ENCODE measurements at places on chromosomes 12 and 14. TPM values are rescaled to one million over a fixed set of nuclear protein-coding genes. Genes with fewer than 3 reads are reported as not detected.

PRH1 gene
- total RNA-seq, result 40.0 TPM

RNASE12 gene
- total RNA-seq, result not detected

SLC10A1 gene
- total RNA-seq, result not detected

CLEC4C gene
- total RNA-seq, result not detected

SERPINA5 gene
- total RNA-seq, result 37.7 TPM

ARMH4 gene
- total RNA-seq, result 31.5 TPM

EIF2B1 gene
- total RNA-seq, result 46.8 TPM

TAS2R7 gene
- total RNA-seq, result not detected

RSRC2 gene
- total RNA-seq, result 131 TPM

KRT83 gene
- total RNA-seq, result not detected

UTP20 gene
- total RNA-seq, result 20.3 TPM

CCDC197 gene
- not detected for total RNA-seq

CREBL2 gene
- 18.5 TPM for total RNA-seq

LIN7A gene
- 8.2 TPM for total RNA-seq

C12orf76 gene
- 29.3 TPM for total RNA-seq

PLA2G1B gene
- not detected for total RNA-seq

PLCZ1 gene
- total RNA-seq, result not detected

SYNE3 gene
- total RNA-seq, result 0.44 TPM

IL22 gene
- not detected for total RNA-seq

CD27 gene
- not detected for total RNA-seq

SSPN gene
- 2.1 TPM for total RNA-seq

PRKD1 gene
- 29.9 TPM for total RNA-seq

LGR5 gene
- 0.67 TPM for total RNA-seq

TAC3 gene
- total RNA-seq, result 5.3 TPM

KCNJ8 gene
- 2.2 TPM for total RNA-seq

NCAPD2 gene
- total RNA-seq, result 97.4 TPM

FLVCR2 gene
- 6.3 TPM for total RNA-seq

NGB gene
- total RNA-seq, result not detected

CLEC4D gene
- not detected for total RNA-seq

PAH gene
- 17.4 TPM for total RNA-seq

FSCB gene
- not detected for total RNA-seq

COQ6 gene
- total RNA-seq, result 20.8 TPM

MIPOL1 gene
- 25.6 TPM for total RNA-seq

DEPDC4 gene
- total RNA-seq, result 4.3 TPM

GDF3 gene
- total RNA-seq, result not detected

SRGAP1 gene
- total RNA-seq, result 17.8 TPM

LBHD2 gene
- total RNA-seq, result not detected

LRFN5 gene
- 0.46 TPM for total RNA-seq

MGP gene
- total RNA-seq, result not detected

CRY1 gene
- total RNA-seq, result 23.2 TPM

IGF1 gene
- total RNA-seq, result 0.57 TPM

NRIP2 gene
- total RNA-seq, result not detected

EIF4B gene
- 447 TPM for total RNA-seq

ST8SIA1 gene
- 5.3 TPM for total RNA-seq

SLC25A21 gene
- total RNA-seq, result 3.1 TPM

USP44 gene
- 13.3 TPM for total RNA-seq

MMP19 gene
- total RNA-seq, result 0.89 TPM

MUCL1 gene
- total RNA-seq, result not detected

ACSM4 gene
- not detected for total RNA-seq

HCFC2 gene
- 10.2 TPM for total RNA-seq

FOXA1 gene
- 196 TPM for total RNA-seq

NDRG2 gene
- 58.6 TPM for total RNA-seq

GNB3 gene
- 7.0 TPM for total RNA-seq

L2HGDH gene
- 13.1 TPM for total RNA-seq

PCED1B gene
- 1.1 TPM for total RNA-seq

NID2 gene
- 3.3 TPM for total RNA-seq
